Activated naive CD4-positive, alpha-beta T cell treated with anti-CD3 and anti-CD28 coated beads, Interleukin-2, amount 10 ng/mL, durations not matched to agents 5 hours and 36 hours (primary cell): ENCODE measurements at places on chromosomes 1 and 21. TPM values are rescaled to one million over a fixed set of nuclear protein-coding genes. Genes with fewer than 3 reads are reported as not detected.

ASCL5 gene
- total RNA-seq: not detected

IL6R gene
- 10.9 TPM for total RNA-seq

LCE1E gene
- total RNA-seq: not detected

BGLAP gene
- 3.5 TPM for total RNA-seq

C21orf58 gene
- 47.8 TPM for total RNA-seq
